ENCODE measurements at places on chromosomes 1 and 21.
A peak's percentile ranks its signal among the peaks of the same experiment; 100 is the strongest.

DNA sequence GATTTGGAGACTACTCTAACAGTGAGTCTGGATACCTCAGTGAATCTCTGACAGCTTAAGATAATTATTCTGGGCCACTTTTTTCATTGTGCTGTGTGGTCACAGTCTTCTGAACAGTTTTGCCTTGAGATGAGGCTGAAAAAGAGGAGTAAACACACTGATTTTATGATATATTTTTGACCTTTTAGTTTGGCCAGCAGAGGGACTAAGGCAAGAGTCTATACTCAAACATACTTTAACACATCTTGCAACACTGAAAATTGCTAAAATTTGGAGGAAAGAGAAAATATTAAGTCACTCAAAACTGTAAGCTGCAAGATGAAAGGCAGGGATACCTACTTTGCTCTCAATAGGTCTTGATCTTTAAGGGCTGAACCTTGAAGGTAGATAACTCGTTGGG lies 182.7 kb downstream of the KCNT2 start:
- no peak for DNase-seq

GRCh38 chr1:181936768-181937581 lies 124.5 kb downstream of the ZNF648 start:
- no peak for DNase-seq

GRCh38 chr1:218942431-218942830 lies 231.2 kb upstream of the LYPLAL1 start:
- DNase-seq = peak; percentile 42

GRCh38 chr1:178133239-178133989 lies 39.5 kb downstream of the RASAL2 start:
- no peak for DNase-seq

- no peak for DNase-seq
These were observed 67.5 kb upstream of the CLDN14 start for GRCh38 chr21:36547464-36547863.

DNA sequence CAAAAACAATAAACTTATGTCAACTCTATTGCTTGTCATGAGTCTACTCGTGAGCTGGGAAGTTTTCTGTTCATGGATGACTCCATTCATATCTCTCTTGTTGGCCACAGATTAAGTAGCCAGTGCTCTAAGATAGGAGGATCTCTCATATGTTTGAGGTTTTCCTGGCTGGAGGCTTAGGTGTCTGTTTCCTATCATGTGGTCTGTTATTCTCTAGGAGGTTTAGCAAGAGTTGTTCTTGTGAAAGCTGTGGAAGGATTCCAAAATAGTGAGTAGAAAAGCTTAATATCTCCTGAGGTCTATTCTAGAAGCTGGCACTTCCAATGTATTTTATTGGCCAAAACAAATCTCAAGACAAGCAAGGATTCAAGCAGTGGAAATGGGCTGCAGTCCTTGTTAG lies 5.8 kb upstream of the KRTAP20-2 start:
- peak; percentile 4 for DNase-seq

DNA sequence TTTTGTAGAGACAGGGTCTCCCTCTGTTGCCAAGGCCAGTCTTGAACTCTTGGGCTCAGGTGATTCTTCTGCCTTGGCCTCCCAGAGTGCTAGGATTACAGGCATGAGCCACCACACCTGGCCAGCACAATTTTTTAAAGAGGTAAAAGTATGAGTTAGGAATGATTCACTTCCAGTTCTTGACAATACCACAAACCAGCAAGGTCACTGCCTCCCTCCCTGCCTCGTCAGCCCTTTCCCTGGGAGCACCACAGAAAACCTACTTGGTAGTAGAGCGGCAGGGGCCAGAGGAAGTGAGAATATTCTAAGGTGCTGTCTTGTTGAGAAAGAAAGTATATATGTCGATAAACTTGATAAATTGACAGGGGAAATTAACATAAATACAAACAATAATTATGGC lies 10.8 kb upstream of the CDA start:
- DNase-seq = no peak
